HuH-7.5 (cell line): ENCODE measurements at places on chromosomes 2 and 18.
A peak's percentile ranks its signal among the peaks of the same experiment; 100 is the strongest.

DNA sequence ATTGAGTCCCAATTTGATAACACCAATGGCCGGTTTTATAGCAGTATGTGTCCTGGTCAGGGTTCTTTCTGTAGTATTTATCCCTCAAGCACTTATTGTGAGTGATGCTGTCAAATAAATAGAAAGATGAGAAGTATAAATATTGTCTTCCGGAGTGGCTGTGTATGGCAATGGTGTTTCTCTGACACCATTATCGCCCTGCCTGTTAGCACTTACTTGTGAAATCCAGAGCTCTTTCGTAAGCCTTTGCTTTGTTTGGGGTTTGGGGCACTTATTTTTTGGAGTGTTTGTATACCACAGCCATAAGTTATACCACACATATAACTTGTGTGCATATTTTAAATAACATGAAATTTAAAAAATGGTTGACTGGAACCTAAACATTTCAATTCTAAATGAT lies 29.3 kb downstream of the CD8B2 start:
- no peak for DNase-seq

GRCh38 chr2:42141687-42142546 lies 27.2 kb upstream of the EML4 start:
- peak; percentile 30 for DNase-seq

DNA sequence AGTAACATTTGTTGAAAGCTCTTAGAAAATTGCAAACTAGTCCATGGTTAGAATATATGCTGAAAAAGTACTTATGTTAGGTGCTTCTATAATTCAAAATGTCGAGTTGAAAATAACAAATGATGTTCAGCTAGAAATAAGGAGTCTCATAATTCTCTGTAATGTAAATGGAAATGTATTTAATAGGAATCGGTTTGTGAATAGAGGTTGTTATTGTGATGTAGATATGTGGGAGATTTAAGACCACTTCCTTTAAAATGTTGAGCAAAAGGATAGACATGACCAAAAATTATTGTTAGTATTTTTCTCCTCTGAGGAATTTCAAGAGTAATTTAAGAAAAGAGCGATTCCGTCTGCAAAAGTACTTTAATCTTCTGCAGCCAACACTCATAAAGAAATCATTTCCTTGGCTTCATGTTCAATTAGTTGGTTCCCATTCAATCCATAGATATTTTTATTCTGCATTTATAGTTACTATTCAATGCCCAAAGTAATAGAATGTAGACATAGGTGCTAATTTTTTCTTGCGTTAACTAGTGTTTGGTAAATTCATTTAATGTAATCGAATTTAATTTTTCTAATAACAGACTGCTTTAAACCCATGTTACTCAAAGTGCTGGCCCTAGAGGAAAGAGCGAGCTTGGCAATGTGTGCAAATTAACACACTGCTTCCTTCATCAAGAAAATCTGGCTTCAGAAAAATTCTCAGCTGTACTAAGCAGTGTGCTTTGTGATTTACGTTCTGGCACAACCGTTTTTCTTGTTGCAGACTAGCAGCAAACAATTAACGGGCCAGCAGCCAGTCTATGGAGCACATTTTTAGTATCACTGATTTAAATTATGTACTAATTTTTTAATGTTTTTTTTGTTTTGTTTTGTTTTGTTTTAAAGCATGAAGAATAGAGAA lies 32.2 kb downstream of the FN1 start:
- DNase-seq, result no peak

GRCh38 chr18:33184958-33185357 lies 255.6 kb downstream of the CCDC178 start:
- no peak for DNase-seq

- no peak for DNase-seq
Measured at GRCh38 chr2:43515807-43516497, 79.9 kb downstream of the THADA start.

GRCh38 chr18:27404855-27405254 lies 219.7 kb upstream of the CHST9 start:
- DNase-seq, result no peak

DNA sequence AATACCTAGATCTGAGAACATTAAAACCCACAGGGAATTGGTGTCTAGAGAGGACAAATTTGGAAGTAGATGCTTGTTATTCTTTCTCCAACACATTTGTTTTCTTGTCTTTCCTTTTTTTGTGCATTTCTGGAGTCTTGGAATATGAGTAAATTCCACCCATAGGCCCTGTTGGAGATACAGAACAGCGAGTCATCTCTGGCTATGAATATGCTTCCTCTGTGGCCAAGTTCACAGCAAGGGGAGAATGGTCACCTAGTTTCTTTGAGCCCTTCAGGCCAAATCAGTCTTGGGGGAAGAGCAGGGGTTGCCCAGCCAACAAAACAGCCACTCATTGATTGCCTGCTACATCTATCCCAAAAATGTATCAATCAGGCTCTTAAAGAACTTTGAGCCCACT lies 31.3 kb downstream of the SP140L start:
- DNase-seq, result no peak

GRCh38 chr2:239331560-239331959 lies 69.3 kb downstream of the HDAC4 start:
- DNase-seq, result no peak

GRCh38 chr2:221750316-221750715 lies 178.2 kb upstream of the EPHA4 start:
- DNase-seq, result no peak

DNA sequence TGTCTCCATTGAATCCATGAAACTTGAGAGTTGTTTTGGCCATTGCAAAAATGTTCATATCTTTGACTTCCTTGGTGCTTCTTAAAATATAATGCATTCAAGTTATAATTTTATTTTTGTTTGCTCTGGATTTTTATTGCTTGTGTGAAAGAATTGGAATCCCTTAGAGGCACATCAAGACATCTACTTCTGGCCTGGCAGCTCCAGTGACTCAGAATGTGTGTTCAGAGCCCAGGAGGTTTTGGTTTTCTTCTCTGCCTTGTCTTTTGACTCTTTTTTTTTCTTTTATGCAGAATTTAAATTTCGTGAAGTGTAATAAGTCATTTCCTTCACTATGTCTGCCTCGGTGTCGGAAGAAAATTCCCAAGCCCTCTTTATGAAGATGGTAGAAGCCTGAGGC lies 180.2 kb downstream of the LTBP1 start:
- DNase-seq, result no peak

GRCh38 chr2:11655495-11655894 lies 14.5 kb downstream of the NTSR2 start:
- no peak for DNase-seq

DNA sequence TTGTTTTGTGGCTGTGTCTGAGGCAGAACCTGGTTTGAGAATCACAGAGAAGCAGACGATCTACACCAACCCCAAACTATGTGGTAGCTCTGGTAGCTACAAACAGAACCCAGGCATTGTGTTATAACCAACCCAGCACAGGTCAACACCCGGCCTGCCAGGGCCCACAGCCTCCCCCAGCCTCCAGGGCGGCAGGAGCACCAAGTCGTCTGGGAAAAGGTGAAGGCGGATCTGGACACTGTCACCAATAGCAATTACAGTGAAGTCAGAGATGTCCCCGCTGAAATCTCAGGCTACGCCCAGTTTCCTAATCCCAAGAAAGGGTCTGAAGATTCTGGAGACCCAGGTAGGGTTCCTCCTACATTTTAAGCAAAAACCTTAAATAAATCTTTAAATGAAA lies 3.6 kb downstream of the HJURP start:
- DNase-seq, result no peak

- no peak for DNase-seq
Measured at GRCh38 chr18:61398961-61399705, 65.9 kb downstream of the CDH20 start.

GRCh38 chr2:24461685-24462084 lies 29.4 kb upstream of the NCOA1 start:
- no peak for DNase-seq

DNA sequence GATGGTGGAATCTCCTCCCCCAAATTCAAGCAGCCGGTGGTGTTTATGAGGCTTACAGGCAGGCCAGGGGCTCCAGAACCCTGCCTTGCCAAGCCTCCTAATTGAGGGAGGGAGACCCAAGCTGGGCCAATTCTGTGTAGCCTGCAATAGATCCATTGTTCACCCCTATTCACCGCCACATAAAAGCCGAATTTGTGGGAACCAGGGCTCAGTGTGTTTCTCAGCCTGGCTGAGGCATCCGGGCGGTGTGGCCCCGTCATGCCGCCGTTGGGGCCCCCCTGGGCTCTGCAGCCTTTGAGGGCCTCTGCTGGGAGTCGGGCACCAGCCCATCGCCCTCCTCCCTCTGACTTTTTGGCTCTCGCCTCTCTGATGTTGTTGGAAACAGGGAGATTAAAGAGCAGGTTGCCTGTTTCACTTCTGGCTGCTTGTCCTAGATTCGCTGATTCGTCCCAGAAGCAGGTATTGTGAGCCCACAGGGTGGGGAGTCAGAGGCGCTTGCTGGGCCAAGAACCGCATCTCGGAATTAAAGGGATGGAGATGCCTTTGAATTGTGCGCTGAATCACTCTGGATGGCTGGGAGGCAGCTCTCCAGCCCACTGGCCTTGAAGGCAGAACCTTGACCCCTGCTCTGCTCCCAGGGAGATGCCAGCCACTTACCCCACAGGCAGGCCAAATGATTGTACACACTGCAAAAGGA lies 14.7 kb upstream of the OTOS start:
- no peak for DNase-seq

GRCh38 chr2:157785200-157785599 lies 90.9 kb downstream of the ACVR1 start:
- no peak for DNase-seq

GRCh38 chr2:189013031-189013430 lies 38.9 kb downstream of the COL3A1 start:
- no peak for DNase-seq

GRCh38 chr18:22387364-22387763 lies 30.4 kb downstream of the CTAGE1 start:
- no peak for DNase-seq

GRCh38 chr2:217947383-217948350 lies 55.1 kb downstream of the TNS1 start:
- no peak for DNase-seq

DNA sequence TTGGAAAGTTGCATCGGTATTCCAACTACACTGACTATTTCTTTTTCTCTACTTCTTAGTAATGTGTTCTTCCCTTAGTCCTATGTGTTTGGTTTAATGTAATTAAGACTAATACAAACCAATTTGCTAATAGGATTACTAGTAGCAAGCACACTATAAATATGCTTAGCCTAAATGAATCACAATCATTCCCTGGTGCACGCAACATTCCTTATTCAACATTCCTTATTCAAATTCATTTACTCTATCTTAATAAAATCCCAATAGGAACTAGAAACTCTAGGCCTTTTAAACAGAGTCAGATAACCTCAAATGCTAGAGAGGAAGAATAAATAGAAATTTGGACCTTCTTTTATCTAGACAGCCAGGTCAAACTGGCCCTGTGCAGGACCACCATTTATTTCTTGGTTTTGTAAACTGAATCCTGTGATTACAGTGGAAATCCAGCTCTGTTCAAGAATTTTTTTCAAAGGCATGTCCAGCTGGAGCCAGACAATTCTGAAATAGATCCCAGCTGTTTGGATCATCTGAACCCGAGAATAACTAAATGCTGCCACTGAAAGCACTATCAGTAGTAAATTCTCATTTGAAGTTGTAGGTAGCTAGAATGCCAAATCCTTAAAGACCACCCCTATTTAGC lies 103.1 kb downstream of the PPP1R1C start:
- no peak for DNase-seq

- DNase-seq, result no peak
Measured at GRCh38 chr18:33761363-33761762, 183.3 kb downstream of the ASXL3 start.

DNA sequence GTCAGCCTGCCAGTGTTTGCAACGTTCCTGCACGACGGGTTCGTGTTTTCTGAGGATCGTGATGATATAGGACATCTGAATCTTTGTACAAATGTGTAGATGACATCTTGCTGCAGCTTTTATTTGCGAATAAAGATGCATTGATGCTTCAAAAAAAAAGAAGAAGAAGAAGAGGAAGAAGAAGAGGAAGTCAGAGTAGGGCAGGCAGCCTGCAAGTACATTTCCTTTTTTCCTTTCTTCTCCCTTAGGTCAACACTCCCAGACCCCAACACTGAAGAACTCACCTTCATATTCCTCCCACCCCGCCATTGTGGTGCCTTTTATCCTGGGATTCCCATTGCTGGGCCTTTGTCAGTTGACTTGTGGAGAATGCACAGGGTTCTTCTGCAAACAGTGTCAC lies 91.5 kb downstream of the FHOD3 start:
- no peak for DNase-seq

DNA sequence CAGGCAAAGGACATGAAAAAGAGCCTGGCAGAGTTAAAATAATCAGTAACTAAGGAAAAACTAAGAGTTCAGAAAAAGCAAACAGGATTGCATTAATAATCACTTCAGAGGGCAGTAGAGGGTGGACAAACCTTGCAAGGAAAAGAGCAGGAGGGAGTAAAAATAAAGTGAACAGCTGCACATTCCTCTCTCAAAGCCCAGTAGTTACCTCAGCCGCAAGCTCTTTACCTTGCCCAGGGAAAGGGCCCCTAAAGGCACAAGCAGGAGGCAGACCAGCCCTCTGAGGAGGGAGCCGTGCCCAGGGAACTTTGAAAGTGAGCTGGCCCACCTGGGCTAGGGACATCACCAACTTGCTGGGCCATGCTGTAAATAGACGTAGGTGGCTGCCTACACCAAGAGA lies 196.9 kb downstream of the C1D start:
- DNase-seq, result no peak

GRCh38 chr2:2901384-2902345 lies 476.0 kb downstream of the EIPR1 start:
- DNase-seq, result no peak

GRCh38 chr18:36095936-36096519 lies 28.7 kb upstream of the RPRD1A start:
- DNase-seq, result peak; percentile 23

DNA sequence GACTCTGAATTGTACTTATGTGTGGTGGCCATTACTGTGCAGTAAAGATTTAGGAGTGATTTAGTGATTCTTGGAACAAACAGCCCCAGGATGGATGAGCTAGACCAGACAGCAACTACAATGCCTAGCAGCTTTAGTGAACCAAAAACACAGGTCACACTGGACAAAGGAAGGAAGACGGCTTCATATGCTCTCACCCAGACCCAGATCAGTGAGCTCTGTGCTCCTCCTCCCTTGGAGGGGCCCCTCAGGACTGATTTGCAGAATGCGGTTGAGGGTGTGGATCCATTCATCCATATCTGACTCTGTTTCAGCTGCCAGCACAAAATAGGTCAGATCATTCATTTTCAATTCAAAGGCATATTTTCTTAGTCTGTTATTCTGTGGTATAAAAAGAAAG lies 159.7 kb upstream of the CCDC195 start:
- DNase-seq, result no peak

DNA sequence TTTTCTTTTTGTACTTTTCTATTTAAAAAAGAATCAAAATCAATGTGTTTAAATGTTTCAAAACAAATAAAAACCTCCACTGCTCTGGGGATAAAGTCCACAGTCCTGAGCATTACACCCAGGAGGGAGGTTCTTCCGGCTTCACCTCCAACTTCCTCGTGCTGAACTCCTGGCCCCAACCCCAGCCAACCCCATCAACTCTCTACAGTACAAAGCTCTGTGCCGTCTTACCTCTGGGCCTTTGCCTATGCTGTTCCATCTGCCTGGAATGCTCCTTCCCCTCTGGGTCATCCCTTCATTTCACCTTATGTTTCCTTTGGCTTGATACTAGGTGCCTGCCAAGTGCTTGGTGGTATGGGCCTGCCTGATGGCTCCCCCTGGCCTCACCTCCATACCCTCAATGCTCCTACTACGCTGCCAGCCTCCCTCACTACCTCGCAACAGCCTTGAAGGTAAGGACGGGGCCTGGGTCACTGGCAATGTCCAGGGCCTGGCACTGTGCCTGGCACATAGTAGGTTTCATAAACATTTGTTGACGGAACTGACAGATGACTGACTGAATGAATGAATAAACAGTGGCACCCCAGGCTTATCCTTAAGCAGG lies 28.8 kb downstream of the SDC1 start:
- peak; percentile 70 for DNase-seq

GRCh38 chr2:209523867-209524266 lies 100.0 kb downstream of the MAP2 start:
- DNase-seq, result no peak
